Activated naive CD8-positive, alpha-beta T cell treated with anti-CD3 and anti-CD28 coated beads, Interleukin-2, amount 50 U/mL, for 24 hours (primary cell): ENCODE measurements at places on chromosomes 5 and 9.
A peak's percentile ranks its signal among the peaks of the same experiment; 100 is the strongest.

DNA sequence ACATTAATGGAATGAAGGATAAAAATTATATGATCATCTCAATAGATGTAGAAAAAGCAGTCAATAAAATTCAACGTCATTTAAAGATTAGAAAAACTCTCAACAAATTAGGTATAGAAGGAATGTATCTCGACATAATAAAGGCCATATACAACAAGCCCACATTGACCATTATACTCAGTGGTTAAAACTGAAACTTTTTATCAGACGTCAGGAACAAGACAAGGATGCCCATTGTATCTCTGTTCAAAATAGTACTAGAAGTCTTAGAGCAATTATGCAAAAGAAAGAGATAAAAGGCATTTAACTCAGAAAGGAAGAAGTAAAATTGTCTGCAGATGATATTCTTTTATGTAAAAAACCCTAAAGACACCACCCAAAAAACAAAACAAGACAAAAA lies 40.8 kb downstream of the C9 start:
- DNase-seq = no peak

DNA sequence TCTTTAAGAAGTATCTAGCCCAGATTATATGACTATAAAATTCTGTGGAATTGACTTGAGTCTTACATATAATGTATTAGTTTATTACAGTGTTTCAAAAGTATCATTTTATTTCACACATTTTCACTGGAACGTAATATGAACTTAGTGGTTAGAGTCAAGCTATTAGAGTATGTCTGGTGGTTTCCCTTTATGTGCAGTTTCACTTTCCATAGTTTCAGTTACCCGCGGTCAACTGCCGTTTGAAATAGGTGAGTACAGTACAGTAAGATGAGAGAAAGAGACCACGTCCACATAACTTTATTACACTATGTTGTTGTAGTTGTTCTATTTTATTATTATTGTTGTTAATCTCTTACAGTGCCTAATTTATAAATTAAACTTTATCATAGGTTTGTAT lies 50.5 kb downstream of the COMMD10 start:
- peak; percentile 9 for DNase-seq

GRCh38 chr5:174317256-174317894 lies 271.9 kb downstream of the NSG2 start:
- DNase-seq = no peak

DNA sequence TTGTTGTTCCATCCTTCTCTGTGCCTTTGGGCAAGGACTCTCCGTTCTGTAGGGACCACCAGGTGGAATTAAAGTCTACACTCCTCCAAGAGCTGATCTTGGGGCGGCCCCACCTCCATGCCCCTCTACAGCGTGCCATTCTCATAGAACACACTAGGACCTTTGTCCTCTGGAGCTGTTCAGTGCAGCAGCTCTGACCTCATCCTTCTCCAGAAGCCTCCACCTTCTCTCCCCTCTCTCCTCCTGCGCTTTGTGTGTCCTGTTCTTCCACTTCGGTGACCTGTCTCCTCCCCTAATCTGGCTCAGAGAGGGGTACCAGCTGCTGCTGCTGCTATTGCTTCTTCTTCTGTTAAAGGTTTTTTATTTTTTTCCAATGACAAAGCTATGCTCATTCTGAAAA lies 1.8 kb upstream of the MACROH2A1 start:
- DNase-seq = no peak

DNA sequence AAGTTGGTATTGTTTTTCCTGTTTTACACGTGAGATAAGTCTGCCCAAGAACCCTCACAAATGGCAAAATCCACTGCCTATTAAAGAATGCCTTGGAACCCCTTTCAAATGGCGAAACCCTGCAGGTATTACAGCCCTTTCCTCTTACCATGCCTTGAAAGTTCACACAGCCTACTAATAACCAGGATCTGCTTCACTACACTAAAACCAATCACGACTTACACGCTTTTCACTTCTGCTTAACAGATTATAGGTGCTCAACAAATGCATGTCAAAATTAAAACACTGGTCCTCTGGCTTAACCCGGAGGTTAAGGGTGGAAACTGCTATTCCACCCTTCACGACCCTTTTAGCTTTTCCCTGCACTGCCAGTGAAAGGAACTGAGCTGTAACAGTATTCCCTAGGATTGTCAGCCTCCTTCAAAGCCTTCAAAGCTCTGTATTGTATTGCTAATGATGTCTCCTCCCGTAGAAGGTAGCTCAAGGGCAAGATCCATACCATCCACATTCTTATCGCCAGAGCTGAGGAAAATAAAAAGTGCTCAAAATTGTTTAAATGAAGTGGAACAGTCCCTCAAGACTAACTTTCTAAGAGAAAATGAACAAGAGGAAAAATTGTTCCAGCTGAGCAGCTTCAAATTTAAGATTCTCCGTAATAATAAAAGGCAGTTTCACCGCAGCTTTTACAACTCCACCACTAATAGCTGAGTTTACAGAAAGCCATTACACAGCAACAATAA lies 997 bp downstream of the AUH start:
- DNase-seq = no peak

DNA sequence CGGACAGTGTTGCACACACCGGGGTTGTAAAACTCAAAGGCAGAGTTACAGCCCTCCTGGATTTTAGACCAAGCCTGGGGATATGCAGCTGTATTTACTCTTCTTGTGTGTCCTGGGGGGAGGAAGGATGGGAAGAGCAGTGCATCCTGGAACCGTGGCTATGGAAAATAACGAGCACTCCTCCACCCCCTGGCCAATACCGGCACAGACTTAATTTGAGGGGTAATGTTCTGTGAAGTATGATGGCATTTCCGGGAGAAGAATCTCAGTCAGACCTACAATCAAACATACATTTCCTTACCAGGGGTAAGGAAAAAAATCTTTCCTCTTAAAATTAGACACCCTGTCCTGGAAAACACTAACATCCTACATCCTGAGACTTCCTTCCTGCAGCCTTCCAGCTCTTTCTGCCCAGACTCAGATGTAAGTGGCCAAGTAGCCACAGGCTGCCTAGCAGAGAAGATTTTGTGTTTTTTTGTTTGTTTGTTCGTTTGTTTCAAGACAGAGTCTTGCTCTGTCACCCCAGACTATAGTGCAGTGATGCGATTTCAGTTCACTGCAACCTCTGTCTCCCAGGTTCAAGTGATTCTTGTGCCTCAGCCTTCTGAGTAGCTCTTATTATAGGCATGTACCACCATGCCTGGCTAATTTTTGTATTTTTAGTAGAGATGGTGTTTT lies 11.0 kb upstream of the ERMP1 start:
- DNase-seq = no peak

DNA sequence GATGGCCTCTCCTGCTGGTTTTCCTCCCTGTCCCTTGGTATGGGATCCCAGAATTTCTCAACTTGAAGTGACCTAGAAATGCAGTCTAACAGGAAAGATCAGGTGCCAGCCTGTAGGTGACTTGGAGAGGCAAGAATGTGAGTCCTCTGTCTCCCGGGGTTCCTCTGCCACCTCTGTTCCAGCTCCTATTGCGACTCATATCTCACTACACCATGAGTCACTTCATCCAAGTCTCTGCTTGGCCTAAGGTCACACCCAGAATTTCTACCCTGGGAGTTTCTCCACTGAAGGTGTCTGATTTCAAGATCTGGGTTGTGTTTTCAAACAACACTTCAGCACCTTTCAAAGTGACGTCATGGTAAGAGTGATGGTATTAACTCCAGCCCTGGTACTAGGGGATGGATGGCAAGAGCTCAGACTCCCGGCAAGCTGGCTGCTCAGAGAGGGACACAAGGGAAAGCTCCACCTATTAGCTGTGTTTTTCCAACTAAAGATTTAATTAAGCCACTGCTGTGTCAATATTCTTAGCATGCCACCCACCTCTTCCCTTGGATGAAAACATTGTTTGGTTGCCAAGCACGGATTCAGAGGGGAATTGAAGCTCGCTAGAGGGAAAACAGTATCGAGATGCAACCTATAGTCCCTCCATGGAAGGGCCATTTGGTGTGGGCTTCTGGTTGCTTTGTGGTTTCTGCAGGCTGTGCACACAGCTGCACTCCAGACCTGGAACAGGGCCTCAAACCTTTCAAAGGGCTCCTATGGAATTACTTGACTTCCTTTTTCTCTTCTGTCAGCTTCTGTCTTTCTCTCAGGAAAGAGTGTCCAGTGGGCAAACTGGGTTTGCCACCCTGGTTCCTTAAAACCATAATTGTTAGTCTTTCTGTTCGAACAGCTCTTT lies 205.7 kb downstream of the GAS1 start:
- no peak for DNase-seq

DNA sequence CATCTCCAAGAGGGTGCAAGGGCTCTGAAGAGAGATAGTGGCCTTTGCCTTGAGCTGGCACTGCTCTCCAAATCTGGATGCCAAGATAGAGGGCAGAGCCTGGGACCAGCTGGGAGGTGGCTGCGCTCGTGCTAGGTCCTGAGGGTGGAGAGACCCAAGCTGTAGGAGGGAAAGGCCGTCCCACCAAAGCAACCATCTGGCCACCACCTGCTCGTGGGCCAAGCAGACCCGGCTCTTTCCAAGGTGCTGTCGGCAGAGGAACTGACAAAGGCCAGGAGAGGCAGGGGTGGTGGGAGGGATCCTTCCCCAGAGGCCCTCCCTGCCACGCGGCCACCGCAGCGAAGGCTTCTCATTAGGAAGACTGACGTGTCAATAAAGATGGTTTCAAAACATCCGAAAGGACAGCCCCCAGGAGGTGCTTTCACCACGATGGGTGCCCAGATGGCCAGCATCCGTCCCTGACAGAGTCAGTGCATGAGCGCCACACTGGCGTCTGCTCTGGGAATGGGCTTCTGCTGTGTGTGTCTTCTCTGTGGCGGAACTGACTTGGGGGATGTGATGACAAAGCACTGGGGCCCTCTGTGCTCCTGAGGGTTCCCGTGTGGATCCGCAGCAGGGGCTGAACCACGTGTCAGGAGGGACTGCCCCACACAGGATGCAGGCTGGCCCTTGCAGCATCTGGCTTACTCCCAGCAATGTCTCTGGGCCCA lies 213.5 kb downstream of the FANCC start:
- no peak for DNase-seq

GRCh38 chr9:38274800-38275199 lies 117.7 kb upstream of the ALDH1B1 start:
- DNase-seq = no peak

- no peak for DNase-seq
Measured at GRCh38 chr9:89988458-89988857, 383.6 kb downstream of the GADD45G start.

GRCh38 chr9:6842584-6842947 lies 84.8 kb downstream of the KDM4C start:
- no peak for DNase-seq

GRCh38 chr5:152329761-152330283 lies 75.3 kb downstream of the NMUR2 start:
- DNase-seq = no peak

DNA sequence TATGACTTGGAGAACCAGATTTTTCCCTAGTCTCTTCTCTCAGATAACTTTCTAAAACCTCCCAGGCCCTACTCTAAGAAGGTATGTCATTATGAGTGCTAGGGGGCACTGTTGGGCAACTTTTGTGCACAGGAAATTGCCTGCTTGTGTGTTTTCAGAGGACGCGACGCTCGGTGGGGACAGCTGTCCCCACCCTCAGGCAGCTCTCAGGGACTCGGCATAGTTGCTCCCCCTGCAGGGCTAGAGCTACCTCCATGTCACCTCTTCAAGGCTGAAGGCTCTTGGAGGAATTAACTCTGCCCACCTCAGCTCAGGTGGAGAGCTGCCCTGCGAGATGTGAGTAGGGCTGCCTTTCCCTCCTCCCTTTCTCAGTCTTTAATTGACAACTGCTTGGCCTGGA lies 10.2 kb upstream of the TIFAB start:
- peak; percentile 44 for DNase-seq

GRCh38 chr9:312596-313320 lies 98.1 kb downstream of the DOCK8 start:
- DNase-seq = no peak

DNA sequence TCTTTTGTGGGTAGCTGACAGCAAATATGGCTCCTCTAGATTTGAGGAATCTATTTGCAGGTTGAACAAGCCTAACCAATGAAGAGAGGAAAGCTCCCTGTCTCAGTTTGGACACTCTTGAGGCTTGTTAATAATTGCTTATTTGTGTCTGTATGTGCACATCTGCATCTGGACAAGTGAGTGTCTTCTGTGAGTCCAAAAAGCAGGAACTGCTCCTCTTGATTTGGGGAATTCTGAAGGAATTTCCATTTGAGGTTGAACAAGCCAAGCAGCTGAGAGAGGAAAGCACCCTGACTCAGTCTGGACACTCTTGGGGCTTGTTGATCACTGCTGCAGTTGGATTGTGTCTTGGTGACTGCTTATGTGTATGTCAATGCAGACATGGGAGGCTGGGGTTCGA lies 211.6 kb downstream of the DTWD2 start:
- DNase-seq = no peak

GRCh38 chr5:91586232-91586631 lies 203.1 kb upstream of the ARRDC3 start:
- no peak for DNase-seq

GRCh38 chr5:18675041-18675440 lies 1040.8 kb downstream of the TAF11L14 start:
- no peak for DNase-seq

DNA sequence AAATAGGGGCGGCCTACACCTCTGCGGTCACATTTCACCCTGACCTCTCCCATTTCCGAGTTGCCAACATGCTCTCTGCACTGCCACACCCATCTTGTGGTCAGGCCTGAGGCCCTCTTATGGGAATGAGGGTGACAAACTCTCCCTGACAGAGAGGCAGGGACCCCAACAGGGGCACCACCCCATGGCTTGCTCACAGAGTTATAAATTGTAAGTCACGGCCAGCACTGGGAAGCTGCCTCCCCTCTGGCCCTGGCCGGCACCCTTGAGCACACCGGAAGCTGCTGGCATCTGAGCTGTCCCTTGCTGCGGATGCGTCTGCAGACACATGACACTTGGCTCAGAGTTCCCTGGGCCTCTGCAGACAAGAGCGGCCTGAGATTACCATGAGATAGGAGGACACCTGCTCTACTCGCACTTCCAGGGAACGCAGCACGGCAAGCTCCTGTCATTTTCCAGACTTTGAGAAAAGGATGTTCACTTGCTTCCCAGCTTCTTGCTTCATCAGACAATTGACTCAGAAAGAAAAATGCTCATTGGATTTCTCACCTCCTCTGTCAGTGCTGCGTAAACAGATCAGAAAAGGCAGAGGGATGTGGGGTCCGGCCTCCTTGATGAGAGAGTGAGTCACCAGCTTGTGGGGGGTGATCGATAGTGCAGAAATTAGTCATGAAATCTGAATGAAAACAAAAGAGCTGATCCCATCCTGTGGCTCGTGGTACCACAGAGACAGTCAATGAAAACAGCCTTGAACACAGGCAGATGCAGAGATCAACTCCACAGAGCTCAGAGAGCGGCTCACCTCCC lies 269.8 kb downstream of the SYK start:
- DNase-seq = peak; percentile 70

DNA sequence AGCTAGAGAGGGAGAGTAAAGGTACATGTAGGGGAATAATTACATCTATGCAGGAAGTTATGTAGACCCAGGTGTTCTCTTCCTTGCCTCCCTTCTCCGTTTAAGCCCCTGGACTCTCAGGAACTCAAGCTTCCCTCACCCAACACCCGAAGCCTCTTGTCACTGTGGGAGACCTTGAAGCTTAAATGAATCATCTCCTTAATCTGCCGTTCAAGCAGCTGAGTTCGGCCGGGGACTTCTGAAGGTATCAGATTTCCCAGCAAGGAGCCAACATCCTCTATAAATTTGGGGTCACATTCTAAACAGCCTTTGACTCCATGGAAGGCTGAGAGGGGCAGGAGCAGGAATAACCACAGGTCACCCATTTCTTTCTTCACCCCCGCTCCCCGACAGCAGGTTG lies 412 bp downstream of the IZUMO3 start:
- DNase-seq = no peak
